ENCODE measurements at places on chromosomes 1 and 21.

GRCh38 chr1:206911064-206911663 is 10.6 kb downstream of the FCMR start:
- no peak for DNase-seq

GRCh38 chr1:243550276-243550675 is 294.4 kb downstream of the SDCCAG8 start:
- no peak for DNase-seq

DNA sequence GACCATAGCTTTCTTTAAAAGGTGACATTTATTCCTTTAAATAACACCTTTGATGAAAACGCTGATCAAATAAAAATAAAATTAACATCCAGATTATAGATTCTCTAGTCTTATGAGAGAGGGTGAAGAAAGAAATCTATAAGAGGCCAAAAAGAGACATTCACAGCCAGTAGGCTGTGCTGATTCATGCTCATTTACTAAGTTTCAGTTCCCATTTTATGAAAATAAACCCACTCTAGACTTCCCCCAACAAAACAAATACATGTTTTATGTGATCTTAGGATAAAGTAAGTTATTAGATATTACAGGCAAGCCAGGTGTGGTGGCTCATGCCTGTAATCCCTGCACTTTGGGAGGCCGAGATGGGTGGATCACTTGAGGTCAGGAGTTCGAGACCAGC is 21.1 kb downstream of the ESRRG start:
- DNase-seq = no peak

DNA sequence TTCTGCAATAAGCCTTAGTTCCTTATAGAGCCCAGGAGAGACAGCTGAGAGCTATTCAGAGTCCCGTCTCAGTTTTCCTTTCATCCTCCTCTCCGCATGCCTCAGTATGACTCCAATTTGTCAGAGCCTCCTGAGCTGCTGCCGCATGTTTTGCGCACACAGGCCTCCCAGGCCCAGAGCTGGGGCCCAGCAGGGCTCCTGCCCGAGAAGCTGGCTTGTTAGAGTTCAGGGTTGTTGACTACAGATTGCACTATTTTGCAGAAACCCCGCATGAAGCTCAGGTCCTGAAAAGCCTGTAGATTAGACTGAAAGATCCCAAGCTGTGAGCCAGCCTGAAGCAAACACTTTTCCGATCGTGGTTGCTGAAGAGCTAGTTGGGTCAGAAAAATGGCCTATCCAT is 51.5 kb downstream of the IGSF5 start:
- no peak for DNase-seq

GRCh38 chr21:25913479-25913878 is 178.7 kb downstream of the GABPA start:
- DNase-seq = no peak

All from activated CD4-positive, alpha-beta T cell treated with anti-CD3 and anti-CD28 coated beads for 24 hours (primary cell).